ENCODE measurements at places on chromosomes 3 and 15.

DNA sequence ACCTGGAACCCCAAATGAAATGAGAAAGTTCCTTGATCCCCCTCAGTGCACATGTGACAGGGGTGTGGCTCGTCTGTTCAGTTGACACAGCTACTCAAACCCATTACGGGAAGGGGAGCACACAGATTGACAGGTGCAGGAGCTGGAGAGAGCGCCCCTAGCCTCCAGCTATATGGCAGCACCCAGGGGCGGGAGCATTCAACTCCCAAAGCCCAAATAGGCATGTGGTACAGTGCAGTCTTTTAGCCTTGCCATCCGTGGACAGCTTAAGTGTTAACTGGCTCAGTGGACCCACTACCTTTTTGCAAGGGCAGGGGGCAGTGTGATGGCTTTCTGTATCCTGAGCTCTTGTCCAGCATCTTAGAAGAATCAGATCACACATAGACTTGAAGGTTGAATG lies 1374.2 kb upstream of the ALCAM start:
- no peak for DNase-seq

DNA sequence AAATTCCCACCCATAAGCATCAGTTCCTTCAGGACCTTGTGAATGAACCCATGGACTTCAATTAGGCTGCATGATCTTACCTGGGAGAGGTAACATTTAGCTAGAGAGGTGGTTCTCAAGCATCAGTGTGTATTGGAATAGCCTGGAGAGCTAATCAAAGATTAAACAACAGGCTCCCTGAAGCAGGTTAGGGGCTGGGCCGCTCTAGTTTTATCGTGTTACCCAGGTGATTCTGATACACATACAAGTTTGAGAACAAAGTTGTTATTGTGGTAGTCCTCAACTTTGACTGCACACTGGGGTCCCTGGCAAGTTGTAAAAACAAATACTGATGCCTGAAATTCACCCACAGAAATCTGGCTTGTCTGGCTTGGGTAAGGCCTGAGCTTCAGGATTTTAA lies 31.2 kb downstream of the MYH15 start:
- DNase-seq, result no peak

DNA sequence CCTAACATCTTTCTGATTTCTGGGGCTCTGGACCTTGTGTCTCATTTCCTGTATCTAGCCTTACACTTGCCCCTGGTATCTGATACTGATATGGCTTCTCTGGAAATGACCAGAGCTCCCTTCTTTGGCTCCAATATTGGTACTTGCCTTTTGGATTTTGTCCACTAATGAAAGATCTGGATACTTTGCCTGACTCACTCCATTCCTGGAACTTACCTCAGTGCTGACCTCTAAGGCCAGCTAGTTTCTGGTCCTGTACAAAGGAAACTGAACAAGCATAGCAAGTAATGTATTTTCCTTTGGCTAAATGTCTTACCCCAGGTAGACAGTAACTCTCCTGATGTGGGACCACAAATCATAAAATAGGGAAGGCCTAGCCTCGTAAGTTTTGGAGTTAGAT lies 93.8 kb upstream of the SLC4A7 start:
- no peak for DNase-seq

DNA sequence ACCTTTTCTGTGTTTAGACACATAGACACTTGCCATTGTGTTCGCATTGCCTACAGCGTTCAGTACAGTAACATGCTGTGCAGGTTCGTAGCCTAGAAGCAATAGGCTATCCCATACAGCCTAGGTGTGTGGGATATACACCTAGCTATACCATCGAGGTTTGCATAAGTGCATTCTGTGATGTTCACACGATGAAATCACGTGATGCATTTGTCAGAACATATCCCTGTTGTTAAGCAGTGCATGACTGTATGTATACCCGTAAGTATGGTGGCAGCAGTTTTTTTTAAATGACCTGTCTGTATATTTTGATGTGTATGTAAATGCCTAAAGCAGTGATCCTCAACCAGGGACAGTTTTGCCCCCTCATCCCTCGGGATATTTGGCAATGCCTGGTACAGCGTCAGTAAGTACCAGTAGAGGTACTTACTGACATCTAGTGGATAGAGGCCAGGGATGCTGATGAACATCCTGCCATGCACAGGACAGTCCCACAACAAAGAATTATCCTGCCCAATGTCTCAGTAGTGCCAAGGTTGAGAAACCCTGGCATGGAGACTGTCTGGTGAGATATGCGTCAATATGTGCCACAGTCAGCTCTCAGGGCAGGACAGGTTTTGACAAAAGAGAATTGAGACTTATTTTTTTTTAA lies 129.1 kb downstream of the HCN4 start:
- DNase-seq, result peak; percentile 48

DNA sequence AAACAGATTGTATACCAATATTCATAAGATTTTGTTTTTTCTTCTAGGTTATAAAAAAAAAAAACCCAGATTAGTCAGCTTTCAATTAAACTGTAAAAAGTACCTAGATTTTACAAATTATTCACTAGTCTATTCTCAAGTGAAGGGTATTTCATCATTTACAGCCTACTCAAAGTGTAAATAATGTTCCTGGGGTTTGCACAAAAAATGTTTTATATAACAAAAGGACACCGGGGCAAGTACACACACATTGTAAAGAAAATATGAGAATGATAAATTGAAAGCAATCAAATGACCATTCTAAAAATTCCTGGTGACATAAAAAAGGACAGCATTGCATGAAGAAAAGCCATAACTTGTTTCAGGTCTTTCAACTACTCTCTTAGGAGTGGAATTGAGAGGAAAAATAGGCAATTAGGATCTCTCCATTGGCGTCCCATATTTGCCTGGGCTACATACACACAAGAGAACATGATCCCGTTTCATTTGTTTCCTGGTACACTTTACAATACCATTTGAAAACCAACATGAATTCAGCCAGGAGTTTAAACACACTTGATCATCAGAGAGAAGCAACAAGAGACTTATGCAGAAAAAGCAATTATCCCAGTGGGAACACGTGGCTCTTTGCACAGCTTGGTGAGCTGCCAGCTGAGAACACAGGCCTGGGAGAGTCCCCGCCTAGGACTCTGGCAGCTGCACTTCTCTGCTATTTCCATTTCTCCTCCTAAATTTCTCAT lies 1039.2 kb downstream of the ROBO1 start:
- DNase-seq, result peak; percentile 35

- no peak for DNase-seq
These were observed 435.6 kb downstream of the ROBO2 start for GRCh38 chr3:77475507-77475906.

DNA sequence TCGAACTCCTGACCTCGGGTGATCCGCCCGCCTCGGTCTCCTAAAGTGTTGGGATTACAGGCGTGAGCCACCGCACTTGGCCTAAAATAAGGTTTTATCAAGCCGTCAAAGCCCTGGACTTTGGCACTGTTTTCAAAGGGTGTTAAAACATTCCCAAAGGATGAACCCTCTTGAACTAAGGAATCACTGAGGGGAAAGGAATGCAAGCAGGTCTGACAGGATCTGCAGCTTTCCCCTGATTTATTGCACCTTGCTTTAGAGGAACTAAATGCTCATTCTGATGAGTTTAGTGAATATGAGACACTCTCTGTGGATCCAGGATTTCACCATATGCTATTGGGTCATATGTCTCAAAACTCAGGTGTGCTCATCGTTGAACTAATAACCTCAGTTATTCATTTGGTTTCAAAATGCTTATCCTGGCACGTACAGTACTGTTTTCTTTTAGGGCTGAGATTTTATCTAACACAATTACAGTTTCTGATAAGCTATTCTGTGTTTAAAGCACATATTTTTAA lies 63.0 kb upstream of the TSC22D2 start:
- peak; percentile 79 for DNase-seq

DNA sequence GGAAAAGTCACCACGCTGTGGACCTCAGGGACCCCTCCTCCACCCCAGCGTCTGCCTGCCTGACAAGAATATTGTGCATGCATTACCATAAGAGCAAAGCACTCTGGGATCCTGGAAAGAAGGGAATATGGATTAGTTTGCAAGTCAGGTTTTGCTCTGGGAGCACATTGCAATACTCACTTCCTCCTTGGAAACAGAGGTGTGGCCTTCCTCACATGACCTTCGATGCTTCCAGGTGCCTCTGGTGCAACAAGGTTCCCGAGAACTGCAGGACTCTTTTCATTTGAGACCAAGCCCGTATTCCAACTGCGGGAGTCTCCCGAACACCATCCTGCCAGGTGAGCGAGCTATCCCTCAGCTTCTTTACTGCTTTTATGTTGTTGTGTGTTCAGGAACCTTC lies 76.3 kb upstream of the BLM start:
- no peak for DNase-seq

- DNase-seq, result no peak
These were observed 305.4 kb upstream of the ROPN1 start for GRCh38 chr3:124297062-124297980.

GRCh38 chr3:35679409-35680080 lies 40.2 kb downstream of the ARPP21 start:
- no peak for DNase-seq

DNA sequence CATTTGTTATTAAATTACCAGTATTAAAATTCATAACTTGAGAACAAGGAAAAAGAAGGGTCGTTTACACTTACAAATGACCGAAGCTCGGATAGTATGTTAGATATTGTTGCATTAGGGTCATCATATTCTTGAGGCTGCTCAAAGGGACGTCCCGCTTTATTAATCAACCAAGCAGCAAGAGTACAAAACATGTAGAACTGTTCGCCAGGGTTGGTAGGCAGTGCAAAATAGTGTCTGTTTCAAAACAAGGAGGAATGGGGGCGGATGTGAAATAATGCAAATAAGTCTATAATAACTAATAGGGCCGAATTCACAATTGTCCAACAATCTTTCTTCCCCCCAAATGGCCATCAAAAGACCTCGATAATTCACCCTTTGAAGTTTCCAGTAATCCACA lies 2.9 kb downstream of the IFT57 start:
- no peak for DNase-seq

GRCh38 chr15:59622289-59622688 lies 10.7 kb downstream of the GCNT3 start:
- DNase-seq, result no peak

DNA sequence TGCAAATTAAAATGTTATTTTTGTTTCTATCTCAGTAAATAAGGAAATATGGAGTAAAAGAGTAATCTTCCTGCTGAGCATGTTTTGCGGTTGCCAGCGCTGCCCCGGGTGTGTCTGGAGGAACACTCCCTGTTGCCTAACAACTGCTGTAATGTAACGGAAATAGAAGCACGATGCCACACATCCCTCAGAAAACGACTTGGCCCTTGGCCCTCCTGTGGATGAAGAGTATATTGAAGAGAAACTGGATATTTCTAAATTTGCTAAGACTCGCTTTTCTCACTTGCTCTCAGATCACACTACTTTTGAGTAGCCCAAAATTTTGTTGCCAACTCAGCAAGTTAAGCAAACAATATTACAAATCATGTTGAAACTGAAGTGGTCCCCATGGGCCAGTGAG lies 18.9 kb downstream of the CX3CR1 start:
- peak; percentile 2 for DNase-seq

DNA sequence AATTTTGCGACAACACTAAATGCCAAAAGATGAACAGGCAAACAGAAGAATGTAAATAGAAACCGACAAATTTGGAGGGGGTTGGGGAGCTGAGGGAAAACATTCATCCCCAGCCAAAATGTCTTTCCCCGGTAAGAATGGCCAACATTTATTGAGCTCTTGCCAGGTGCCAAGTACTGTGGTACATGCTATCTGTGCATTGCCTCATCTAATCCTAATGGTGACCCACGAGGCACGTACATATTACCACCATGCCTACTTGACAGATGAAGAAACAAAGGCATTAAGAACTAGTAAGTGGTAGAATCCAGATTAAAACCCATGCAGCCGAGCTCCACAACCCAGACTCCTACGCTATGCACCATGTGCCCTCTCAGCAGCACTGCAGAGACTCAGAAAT lies 205.7 kb downstream of the STT3B start:
- no peak for DNase-seq

- DNase-seq, result no peak
These were observed 265.8 kb upstream of the ZNF717 start for GRCh38 chr3:76051145-76051544.

GRCh38 chr3:115685097-115685496 lies 61.8 kb downstream of the GAP43 start:
- DNase-seq, result no peak

DNA sequence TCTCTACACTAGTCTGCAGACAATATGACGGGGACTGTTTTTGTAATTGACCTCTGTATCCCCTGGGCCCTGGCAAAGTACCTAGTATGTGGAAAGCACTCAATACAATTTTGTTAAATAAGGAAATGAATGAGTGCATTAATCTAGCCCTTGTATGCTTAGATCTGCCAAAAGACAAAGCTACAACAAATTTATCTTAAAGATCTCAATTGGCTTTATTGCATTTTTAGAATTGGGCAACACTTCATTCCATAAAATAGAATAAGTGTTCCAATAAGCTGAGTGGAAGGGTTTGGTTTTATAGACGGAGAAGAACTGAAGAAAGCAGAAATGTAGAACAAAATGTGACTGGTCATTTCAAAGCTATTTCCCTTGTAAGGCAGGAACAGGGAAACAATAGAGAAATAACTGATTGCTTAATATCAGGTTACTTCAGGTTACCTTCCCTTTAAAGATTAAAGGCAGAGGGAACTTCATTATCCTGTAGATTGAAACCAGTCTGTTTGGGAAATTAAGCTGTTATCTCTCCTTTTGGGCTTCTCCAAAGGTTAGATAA lies 108.3 kb upstream of the MME start:
- peak; percentile 43 for DNase-seq

- no peak for DNase-seq
These were observed 256.2 kb upstream of the TBL1XR1 start for GRCh38 chr3:177453451-177453844.

DNA sequence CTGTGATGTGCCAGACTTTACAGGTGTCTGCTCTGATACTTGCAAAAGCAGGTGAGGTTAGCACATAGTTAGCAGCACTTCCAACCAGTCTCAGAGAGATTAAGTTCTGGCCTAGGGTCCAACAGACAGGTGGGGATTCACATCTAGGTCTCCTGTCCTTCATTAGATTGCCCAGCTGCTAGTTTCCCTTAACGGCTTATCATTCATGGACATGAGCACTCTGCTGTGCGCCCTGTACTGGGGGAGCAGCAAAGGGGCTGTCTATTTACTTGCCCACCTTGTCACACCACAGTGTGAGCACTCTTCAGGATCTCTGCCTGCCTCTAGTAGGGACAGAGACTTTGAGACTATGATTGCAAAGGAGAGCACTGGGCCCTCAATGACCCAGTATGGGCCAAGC lies 8.7 kb downstream of the SPSB4 start:
- DNase-seq, result no peak

- DNase-seq, result no peak
These were observed 43.4 kb upstream of the CLRN1 start for GRCh38 chr3:151015767-151016477.

Data from LNCaP clone FGC (cell line).